PC-3 (cell line): ENCODE measurements at places on chromosomes 6 and 20. TPM values are rescaled to one million over a fixed set of nuclear protein-coding genes. Genes with fewer than 3 reads are reported as not detected.
A peak's percentile ranks its signal among the peaks of the same experiment; 100 is the strongest.

COL21A1 gene
- 0.35 and 1.0 TPM in 2 replicates for total RNA-seq

PTK7 gene
- 48.1 and 69.1 TPM in 2 replicates for total RNA-seq

RNF182 gene
- total RNA-seq, result 20.2 and 24.7 TPM in 2 replicates

AVP gene
- total RNA-seq, result not detected in 2 replicates

SIM1 gene
- not detected in 2 replicates for total RNA-seq

PNLDC1 gene
- total RNA-seq, result not detected in 2 replicates

IRF4 gene
- 0.15 TPM in 1 of 2 replicates, not detected in the other for total RNA-seq

CPNE5 gene
- total RNA-seq, result 0.29 TPM in 1 of 2 replicates, not detected in the other

GRM1 gene
- total RNA-seq, result 0.11 TPM in 1 of 2 replicates, not detected in the other

DDX43 gene
- total RNA-seq, result not detected in 2 replicates

CAPN11 gene
- total RNA-seq, result not detected in 2 replicates

GRCh38 chr6:52834481-52834880 lies 6.1 kb downstream of the GSTA5 start:
- DNase-seq, result peak; percentile 77
- H3K27me3 ChIP-seq, result no peaks in the 10 kb centered on the region
- H3K4me3 ChIP-seq, result no peak overlapping the region
- no peak overlapping the region for H3K27ac ChIP-seq
- H3K36me3 ChIP-seq, result no peaks in the 10 kb centered on the region
- H3K4me1 ChIP-seq, result peaks cover 11% of the 10 kb centered on the region

- no peaks in the 10 kb centered on the region for H3K36me3 ChIP-seq
- no peak overlapping the region for H3K27ac ChIP-seq
- peaks cover 9% of the 10 kb centered on the region for H3K4me1 ChIP-seq
- H3K27me3 ChIP-seq, result no peaks in the 10 kb centered on the region
- DNase-seq, result no peak
These were observed 20.6 kb downstream of the FKBP5 start for GRCh38 chr6:35668096-35668495.

- H3K4me3 ChIP-seq, result no peak overlapping the region
- no peaks in the 10 kb centered on the region for H3K4me1 ChIP-seq
- DNase-seq, result peak; percentile 34
- no peaks in the 10 kb centered on the region for H3K27me3 ChIP-seq
- no peaks in the 10 kb centered on the region for H3K36me3 ChIP-seq
These were observed 363.6 kb downstream of the RFPL4B start for GRCh38 chr6:112710710-112711109.

DNA sequence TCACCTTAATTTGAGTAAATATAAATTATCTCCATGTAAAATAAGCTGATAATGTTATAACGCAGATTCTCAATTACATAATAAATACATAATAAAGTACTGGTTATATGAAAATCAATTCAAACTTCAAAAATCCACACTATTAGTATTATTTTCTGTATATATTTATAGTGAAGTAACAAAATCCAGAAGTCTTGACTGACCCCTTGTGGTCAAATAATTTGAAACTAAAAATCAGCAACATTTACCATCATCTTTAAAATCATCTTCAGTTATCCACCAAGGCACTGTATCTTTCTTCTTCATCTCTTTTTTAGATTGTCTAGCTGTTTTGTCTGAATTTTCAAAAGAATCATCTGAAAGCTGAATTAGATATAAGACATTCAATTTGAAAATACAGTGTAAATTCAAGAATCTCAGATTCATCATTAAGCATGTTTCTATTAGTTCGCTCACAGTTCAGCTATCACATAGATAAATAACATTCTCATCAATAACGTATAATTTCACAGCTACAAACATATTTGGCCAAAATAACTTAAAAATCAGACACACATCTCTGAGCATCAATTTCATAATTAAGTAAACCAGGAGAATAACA lies 6.5 kb downstream of the CEP162 start:
- H3K27ac ChIP-seq, result no peak overlapping the region
- no peaks in the 10 kb centered on the region for H3K36me3 ChIP-seq
- H3K4me3 ChIP-seq, result no peak overlapping the region
- DNase-seq, result peak; percentile 48
- H3K27me3 ChIP-seq, result no peaks in the 10 kb centered on the region

DNA sequence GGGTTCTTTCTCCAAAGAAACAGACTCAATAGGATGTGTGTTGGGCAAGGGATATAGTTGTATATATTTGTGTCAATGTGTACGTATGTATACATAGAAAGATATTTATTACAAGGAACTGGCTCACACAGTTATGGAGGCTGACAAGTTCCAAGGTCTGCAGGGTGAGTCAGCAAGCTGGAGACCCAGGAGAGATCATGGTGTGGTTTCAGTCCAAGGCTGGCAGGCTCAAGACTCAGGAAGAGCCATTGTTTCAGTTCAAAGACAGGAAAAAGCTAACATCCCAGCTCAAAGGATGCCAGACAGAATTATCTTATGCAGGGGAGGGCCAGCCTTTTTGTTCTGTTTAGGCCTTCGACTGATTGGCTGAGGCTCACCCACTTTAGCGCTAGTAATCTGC lies 89.9 kb upstream of the RALGAPA2 start:
- DNase-seq, result no peak
- no peak overlapping the region for H3K27ac ChIP-seq
- peaks cover 70% of the 10 kb centered on the region for H3K27me3 ChIP-seq
- no peaks in the 10 kb centered on the region for H3K4me1 ChIP-seq
- no peaks in the 10 kb centered on the region for H3K36me3 ChIP-seq
- no peak overlapping the region for H3K4me3 ChIP-seq

GRCh38 chr6:158033751-158034702 lies 52.4 kb downstream of the SYNJ2 start:
- H3K4me3 ChIP-seq, result no peak overlapping the region
- H3K4me1 ChIP-seq, result peaks cover 5% of the 10 kb centered on the region
- H3K36me3 ChIP-seq, result 0 out of 2 replicates have a peak, but pooled peaks cover 4% of the 10 kb centered on the region
- no peak overlapping the region for H3K27ac ChIP-seq

DNA sequence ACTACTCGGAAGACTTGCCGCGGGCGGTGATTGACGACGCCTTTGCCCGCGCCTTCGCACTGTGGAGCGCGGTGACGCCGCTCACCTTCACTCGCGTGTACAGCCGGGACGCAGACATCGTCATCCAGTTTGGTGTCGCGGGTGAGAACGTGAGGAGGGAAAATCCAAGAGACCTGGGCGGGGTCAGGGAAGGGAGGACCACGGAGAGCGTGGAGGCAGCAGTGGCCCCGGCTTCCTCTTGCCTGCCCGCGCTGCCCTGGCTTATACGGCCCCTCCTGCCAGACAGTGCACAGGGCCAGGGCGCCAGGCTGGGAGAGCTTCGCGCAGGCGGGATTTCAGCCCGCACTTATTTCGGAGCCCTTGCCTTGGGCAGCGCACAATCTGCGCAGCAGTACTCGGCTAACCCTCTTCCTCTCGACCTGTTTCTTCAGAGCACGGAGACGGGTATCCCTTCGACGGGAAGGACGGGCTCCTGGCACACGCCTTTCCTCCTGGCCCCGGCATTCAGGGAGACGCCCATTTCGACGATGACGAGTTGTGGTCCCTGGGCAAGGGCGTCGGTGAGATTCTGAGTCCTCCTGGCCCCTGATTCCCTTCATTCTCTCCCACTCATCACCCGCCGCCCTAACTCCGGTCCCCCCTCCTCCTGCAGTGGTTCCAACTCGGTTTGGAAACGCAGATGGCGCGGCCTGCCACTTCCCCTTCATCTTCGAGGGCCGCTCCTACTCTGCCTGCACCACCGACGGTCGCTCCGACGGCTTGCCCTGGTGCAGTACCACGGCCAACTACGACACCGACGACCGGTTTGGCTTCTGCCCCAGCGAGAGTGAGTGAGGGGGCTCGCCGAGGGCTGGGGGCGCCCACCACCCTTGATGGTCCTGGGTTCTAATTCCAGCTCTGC lies 2.0 kb downstream of the MMP9 start:
- no peak for DNase-seq
- H3K4me3 ChIP-seq, result peak overlapping the region; percentile 37; the same call in 1 of the 2 replicates
- H3K36me3 ChIP-seq, result no peaks in the 10 kb centered on the region
- H3K27ac ChIP-seq, result no peak overlapping the region

DNA sequence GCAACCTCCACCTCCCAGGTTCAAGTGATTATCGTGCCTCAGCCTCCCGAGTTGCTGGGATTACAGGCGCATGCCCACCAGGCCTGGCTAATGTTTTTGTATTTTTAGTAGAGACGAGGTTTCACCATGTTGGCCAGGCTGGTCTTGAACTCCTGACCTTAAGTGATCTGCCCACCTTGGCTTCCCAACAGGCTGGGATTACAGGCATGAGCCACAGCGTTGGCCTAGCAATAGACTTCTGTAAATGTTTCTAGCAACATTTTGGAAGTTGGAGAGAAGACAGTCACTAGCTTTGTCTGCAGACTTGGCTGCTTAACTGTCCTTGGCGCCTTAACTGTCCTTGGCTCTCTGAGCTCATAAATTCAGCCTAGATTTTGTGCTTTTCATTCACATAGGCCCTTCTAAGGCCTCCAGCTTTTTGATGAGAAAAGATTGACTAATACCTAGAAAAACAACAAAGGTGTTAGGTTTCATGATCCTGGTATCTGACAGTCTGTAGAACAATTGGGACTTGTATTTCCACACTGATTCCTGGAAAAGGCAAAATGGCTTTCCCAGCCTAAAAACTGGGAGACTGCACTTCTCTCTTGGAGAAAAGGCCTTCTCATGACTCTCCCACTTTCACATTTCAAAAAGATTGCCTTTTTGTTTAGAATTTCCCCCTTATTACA lies 49.7 kb downstream of the OR2B2 start:
- peak overlapping the region; percentile 35 for H3K27ac ChIP-seq
- no peak overlapping the region for H3K4me3 ChIP-seq
- H3K27me3 ChIP-seq, result no peaks in the 10 kb centered on the region
- H3K36me3 ChIP-seq, result no peaks in the 10 kb centered on the region

GRCh38 chr6:83770910-83771309 lies 62.0 kb upstream of the SNAP91 start:
- no peaks in the 10 kb centered on the region for H3K27me3 ChIP-seq
- H3K27ac ChIP-seq, result no peak overlapping the region
- no peak for DNase-seq
- H3K4me3 ChIP-seq, result no peak overlapping the region
- H3K36me3 ChIP-seq, result no peaks in the 10 kb centered on the region

DNA sequence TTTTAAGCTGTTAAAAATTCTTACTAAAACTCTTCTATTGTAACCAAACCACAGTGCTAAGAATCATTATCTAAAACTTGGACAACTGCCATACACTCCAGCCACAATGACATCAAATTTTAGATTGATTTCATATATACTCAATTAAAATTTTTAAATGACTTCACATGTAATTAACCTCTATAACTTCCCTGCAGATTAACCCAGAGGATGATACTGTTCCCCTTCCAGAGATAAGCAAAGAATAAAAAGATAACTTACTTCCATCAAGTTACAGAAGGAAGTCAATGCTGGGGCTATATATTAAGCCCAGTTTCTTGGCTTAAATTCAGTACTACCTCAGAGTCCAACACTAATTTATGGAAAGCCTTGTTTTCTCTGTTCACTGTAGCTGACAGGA lies 71.3 kb downstream of the ARHGAP18 start:
- no peak overlapping the region for H3K27ac ChIP-seq
- H3K4me3 ChIP-seq, result no peak overlapping the region
- no peaks in the 10 kb centered on the region for H3K27me3 ChIP-seq
- no peaks in the 10 kb centered on the region for H3K36me3 ChIP-seq

GRCh38 chr20:37925265-37926165 lies 22.6 kb downstream of the VSTM2L start:
- DNase-seq, result no peak
- H3K4me1 ChIP-seq, result no peaks in the 10 kb centered on the region
- no peaks in the 10 kb centered on the region for H3K36me3 ChIP-seq
- H3K4me3 ChIP-seq, result no peak overlapping the region
- no peaks in the 10 kb centered on the region for H3K27me3 ChIP-seq

- H3K27ac ChIP-seq, result no peak overlapping the region
- H3K27me3 ChIP-seq, result no peaks in the 10 kb centered on the region
- peaks cover 6% of the 10 kb centered on the region; the same call in 1 of the 2 replicates for H3K4me1 ChIP-seq
- no peak for DNase-seq
- H3K4me3 ChIP-seq, result no peak overlapping the region
These were observed 97.2 kb downstream of the SSR1 start for GRCh38 chr6:7215798-7216231.

- no peak for DNase-seq
- H3K4me3 ChIP-seq, result no peak overlapping the region
- H3K27me3 ChIP-seq, result peaks cover 38% of the 10 kb centered on the region
- no peaks in the 10 kb centered on the region for H3K4me1 ChIP-seq
These were observed 75.4 kb upstream of the SPACA1 start for GRCh38 chr6:87972279-87972678.

DNA sequence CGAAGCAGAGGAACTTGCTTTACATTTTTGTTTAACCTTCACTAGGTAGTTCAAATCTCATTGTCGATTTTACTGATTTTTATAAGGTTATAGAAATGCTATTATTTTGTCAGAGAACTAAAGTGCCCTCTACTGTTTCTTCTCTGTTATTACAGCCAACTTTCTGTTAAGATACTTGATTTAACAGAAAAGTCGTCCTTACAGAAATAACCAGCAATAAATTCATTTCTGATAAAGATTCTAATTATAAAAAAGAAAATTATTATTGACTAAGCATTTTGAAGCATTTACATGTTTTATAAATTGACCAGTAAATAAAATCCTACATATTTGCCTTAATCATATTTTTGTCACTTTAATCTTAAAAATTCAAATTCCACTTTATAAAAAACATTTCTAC lies 60.8 kb downstream of the OGFRL1 start:
- H3K27me3 ChIP-seq, result no peaks in the 10 kb centered on the region
- H3K27ac ChIP-seq, result peak overlapping the region; percentile 46
- H3K36me3 ChIP-seq, result no peaks in the 10 kb centered on the region
- peak; percentile 65 for DNase-seq
- H3K4me1 ChIP-seq, result peaks cover 11% of the 10 kb centered on the region

- no peak overlapping the region for H3K4me3 ChIP-seq
- DNase-seq, result no peak
- peaks cover 4% of the 10 kb centered on the region; the same call in 1 of the 2 replicates for H3K27me3 ChIP-seq
- H3K4me1 ChIP-seq, result no peaks in the 10 kb centered on the region
These were observed 170.0 kb downstream of the GRM4 start for GRCh38 chr6:33975661-33976436.

DNA sequence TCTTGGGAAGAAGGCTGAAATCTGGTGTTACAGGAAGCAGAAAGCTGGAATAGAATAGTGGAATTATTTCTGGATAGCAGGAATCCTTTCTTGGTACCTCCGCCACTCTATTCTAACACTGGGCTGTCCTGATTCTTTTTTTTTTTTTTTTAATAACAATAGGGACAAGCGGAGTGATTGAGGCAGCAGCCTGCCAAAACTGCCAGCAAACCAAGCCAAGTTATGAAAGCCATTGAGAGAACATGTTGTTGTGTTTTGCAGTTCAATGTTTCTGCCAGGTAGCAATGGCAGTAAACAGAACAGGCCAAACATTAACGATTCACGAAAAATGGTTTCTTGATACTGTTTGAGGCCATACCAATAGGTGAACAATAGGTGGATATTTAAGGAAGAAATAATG lies 47.1 kb downstream of the SLC26A8 start:
- no peaks in the 10 kb centered on the region for H3K27me3 ChIP-seq
- H3K4me1 ChIP-seq, result peaks cover 17% of the 10 kb centered on the region
- H3K4me3 ChIP-seq, result no peak overlapping the region
- no peaks in the 10 kb centered on the region for H3K36me3 ChIP-seq

DNA sequence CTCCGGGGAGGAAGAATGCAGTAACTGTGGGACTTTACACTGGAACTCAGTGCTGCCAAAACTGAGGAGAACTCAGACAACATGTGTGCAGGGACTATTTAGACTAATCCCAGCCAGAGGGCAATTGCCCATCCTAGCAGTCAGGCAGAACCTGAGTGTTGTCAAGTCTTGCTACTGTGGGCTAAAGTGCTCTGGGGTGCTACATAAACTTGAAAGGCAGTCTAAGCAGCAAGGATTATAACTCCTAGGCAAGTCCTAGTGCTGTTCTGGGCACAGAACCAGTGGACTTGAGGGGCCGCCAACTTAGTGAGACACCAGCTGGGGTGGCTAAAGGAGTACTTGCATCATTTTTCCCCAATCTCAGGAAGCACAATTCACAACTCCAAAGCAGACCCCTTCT lies 363.8 kb upstream of the PTCHD4 start:
- no peaks in the 10 kb centered on the region for H3K36me3 ChIP-seq
- no peak for DNase-seq
- no peaks in the 10 kb centered on the region for H3K4me1 ChIP-seq
- no peak overlapping the region for H3K4me3 ChIP-seq
